ENCODE measurements at places on chromosomes 7 and 10. TPM values are rescaled to one million over a fixed set of nuclear protein-coding genes. Genes with fewer than 3 reads are reported as not detected.

- no peak for DNase-seq
These were observed 4.5 kb upstream of the PRKAR1B start for GRCh38 chr7:731440-732085.

GRCh38 chr10:11257440-11258090, 239.9 kb downstream of the CELF2 start:
- DNase-seq = no peak

DNA sequence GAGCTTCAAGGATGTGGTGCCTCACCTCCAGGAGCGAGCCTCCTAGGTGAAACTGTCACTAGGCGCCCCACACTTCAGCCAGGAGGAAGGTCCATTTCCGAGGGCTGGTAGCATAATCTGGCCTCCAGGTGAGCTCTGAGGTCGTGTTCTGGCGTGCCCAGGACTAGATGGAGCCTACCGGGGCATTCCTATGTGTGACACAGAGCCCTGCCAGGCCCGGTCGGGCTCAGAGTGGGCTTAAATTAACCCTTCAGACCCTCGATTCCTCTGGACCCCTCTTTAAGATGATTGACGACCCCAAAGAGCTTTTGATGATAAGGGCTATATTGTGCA, 233.1 kb downstream of the EBF3 start:
- DNase-seq = no peak

DNA sequence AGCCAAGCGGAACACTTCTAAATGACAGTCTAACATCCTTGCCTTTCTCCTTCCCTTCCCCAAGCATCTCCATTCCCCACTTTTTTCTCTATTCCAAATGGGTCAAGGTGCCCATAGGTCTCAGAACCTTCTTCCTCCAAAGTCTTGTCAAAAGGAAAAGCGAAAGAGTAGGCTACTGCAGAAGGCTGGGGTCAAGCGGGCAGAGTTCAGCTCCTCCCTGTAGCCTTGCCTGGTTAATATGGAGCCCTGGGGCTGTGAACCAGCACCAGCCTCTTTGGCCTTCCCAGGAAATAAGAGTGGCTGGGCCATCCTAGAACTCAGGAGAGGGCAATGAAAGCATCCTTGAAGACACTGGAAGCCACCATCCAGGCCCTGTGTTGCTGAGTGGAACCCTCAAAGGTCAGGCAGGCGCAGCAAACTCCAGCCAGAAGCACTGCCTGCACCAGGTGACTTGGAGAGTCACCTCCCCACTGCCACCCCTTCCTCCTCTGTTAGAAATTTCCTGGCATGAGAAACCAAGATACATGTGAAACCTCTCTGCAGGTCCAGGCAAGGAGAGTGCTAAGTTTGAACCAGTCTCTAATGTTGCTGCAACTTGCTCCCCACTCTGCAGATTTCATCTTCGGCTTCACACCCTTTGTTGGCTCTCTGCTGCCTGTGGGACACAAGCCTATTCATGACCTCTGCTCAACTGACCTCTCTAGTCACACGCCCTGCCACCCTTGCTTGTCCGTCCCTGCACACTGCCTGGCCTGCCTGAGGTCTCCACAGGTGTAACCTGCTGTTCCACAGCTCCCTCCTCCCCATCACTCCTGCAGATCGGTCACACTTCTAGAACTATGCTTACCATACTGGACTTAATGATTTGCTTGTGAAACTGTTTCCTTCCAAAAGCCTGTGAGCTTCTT, 74.9 kb downstream of the SH3PXD2A start:
- no peak for DNase-seq

GRCh38 chr7:29852457-29852856, 46.1 kb downstream of the WIPF3 start:
- no peak for DNase-seq

DNA sequence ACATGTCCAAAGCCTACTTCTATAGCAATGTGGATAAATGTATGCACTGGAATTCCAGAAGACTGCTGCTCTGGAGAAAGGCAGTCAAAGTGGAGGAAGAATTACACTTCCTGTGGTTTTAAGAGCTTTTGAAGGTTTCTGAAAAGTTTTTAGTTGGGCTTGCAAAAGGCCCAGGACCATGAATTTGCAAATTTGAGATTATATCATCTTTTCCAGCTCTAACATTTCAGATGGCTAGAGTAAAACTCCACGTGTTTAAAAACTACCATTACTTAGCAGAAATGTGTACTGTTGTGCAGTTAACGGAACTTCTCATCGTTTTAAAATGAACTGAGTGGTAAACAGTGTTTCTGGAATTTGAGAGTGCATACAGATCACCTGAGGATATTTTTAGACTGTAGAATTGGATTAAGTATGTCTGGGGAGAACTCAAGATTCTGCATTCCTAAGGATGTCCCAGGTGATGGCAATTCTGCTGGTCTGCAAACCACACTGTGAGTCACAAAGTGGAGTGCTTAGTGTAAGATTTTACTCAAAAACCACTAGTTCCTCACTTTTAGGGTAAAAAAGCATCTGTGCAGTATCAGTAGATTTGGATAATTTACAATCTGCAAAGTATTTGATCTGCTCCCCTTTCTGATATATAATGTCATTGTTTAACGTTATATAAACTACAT, 32.9 kb upstream of the CCDC71L start:
- peak; percentile 83 for DNase-seq

DNA sequence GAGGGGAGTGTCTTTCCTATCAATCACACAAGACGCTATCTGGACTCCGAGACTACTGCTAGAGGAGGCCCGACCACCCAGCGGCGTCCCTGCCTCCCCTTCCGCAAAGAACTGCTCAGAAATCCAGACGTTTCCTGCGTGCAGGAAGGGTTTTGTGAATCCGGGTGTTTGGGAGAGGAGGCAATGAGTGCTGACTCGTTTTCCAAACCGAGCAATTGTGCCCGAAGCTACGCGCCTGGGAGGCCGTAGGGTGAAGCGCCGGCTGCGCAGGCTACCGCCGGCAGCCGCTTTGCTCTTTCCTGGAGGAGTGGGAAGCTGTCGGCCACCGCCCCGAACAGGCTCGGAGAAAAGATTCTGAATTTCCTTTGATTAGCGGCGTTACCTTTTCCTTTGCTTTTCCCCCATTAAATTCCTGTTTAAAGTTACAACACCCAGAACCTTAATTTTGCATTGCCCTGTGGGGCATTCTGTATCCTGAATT, 5.3 kb downstream of the VAX1 start:
- DNase-seq = no peak

DNA sequence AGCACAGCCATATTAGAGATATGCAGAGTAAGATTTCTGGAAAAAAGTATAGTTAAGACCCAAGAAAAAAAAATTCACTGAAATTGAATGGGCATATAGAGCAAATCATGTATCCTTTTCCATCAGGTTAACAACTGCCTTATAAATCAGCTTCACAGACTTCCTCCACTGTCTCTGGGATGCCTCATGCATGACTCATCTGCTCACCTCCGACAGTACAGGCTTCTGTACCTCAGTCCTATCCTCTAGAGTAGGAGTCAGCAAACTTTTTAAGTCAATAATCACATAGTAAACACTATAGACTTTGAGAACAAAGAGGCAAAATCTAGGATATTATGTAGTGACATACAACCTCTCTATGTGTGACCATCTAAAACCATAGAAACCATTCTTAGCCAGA, 211.6 kb upstream of the SP8 start:
- peak; percentile 3 for DNase-seq

DNA sequence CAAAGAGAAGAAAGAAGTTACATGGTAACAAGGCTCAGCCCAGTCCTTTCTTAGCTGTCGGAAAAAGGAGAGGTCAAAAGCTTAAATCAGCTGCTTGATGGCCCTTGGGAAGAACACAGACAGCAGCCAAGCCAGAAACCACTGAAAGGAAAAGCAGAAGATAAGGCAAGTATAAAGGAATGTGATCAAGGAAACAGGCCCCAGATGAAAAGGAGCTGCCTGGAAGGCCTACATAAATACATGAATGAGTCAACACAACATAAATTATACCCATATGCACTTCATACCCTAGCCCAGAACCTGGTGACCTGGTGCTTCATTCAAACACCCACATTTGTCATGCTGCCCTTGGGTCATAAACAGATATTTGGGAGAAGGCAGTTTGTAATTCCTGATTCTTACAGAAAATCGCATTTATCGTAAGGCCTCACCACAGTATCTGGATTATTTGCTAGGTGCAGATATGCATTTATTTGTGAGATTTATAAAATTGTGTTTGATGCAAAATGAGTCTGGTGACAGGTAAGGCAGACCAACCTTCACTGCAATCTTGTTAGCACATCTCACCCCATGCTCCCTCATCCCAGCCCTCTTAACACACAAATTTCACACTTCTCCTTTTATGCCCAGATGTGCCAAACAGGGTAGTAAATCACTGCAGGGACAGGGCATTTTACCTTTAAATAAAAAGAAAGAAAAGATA, 94.9 kb upstream of the KCNIP2 start:
- DNase-seq = peak; percentile 89

- DNase-seq = no peak
These were observed 41.9 kb downstream of the NKX6-2 start for GRCh38 chr10:132743925-132744490.

DNA sequence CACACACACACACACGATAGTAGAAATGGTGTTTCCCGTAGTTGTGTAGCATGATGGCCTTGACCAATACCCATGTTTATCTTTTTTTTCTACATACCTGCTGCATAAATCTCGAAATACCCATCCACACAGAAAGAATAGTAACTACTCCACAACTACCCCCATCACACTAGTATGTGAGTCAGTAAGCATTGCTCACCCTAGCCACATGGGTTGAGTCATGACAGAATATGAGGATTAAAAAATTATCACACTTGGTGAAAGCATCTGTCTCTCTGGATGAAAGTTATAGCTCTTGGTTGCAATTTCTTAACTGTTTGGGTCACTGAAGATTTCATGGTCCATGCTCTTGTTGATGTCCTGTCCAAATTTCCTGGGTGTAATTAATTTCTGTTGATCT, 103.4 kb upstream of the MDFIC start:
- peak; percentile 47 for DNase-seq

DNA sequence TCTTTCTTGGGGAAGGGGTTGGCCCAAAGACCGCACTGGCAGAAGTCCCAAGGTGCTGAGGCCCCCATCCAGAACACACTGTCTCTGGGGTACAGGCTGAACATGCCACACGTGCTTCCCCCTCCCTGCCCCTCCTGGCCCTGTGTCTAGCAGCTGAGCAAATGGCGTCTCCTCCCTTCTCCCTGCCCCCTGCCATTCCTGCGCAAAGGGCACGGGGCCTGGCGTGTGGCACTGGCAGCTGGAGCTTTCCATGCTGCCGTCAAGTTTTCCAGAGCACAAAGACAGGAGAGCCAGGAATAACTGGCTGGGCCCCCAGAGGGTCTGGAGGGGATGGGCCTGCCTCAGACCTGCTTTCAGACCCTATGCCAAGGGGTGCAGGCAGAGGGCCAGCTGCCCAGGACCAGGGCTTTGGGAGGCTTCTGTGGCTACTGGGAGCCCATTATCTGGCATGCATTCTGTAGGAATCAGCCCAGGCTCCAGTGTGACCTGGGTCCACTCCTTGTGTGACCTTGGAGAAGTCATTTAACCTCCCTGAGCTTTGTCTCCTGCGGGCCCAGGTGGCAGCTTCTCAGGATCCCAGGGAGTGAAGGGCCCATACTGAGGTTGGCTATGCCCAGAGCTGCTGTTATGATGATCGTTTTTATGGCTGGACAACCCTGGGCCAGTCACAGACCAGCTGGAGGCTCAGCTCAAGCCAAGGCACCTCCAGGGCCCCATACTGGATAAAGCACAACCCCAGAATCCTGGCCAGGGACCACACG, 710 bp upstream of the LDB3 start:
- no peak for DNase-seq

DNA sequence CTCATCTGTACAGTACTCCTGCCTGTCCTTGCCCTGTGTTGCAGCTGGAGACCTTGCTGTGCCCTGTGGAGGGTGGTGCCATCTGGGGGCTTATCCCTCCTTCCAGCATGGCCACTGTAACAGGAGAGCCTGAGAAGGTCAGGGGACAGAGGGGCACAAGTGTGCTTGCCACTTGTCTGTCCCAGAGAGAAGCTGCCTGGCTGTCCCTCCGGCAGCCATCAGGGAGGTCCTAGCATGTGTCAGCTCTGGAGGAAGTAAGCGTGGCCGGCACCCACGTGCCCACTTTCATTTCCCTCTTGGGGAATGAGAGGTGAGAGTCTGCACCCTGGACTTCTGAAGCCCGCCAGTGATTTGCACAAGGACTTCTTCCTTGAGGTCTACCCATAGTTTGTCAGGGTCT, 97.0 kb upstream of the PPIF start:
- no peak for DNase-seq

IFIT1B gene
- 0.37 TPM for total RNA-seq

CDHR1 gene
- total RNA-seq = not detected

SLC35G1 gene
- total RNA-seq = 5.1 TPM

EFCAB10 gene
- 0.39 TPM for total RNA-seq

Measured in M059J (cell line).